Smooth muscle cell of the umbilical artery (primary cell): ENCODE measurements at places on chromosomes 1 and 21. TPM values are rescaled to one million over a fixed set of nuclear protein-coding genes. Genes with fewer than 3 reads are reported as not detected.

The CD5L gene
- not detected in 2 replicates for total RNA-seq

The CNR2 gene
- not detected in 2 replicates for total RNA-seq

The RPE65 gene
- total RNA-seq, result not detected in 2 replicates

The PLA2G2F gene
- total RNA-seq, result not detected in 2 replicates

The TTC34 gene
- under 0.01 and 0.18 TPM in 2 replicates for total RNA-seq

The HUNK gene
- not detected in 2 replicates for total RNA-seq

The ATAD3B gene
- 13.7 and 26.3 TPM in 2 replicates for total RNA-seq

The KCNE1 gene
- 0.18 and 0.30 TPM in 2 replicates for total RNA-seq

The OPRD1 gene
- not detected in 2 replicates for total RNA-seq

The OXCT2 gene
- total RNA-seq, result 0.30 and 1.2 TPM in 2 replicates

The OR2T2 gene
- total RNA-seq, result not detected in 2 replicates

The BARHL2 gene
- not detected in 2 replicates for total RNA-seq

The RGS13 gene
- total RNA-seq, result not detected in 2 replicates

The HSD3B1 gene
- total RNA-seq, result not detected in 2 replicates

The APOBEC4 gene
- not detected in 2 replicates for total RNA-seq

The LCE2B gene
- not detected in 2 replicates for total RNA-seq

The HSF2BP gene
- total RNA-seq, result 2.0 and 3.6 TPM in 2 replicates

The PRELP gene
- 0.30 and 0.32 TPM in 2 replicates for total RNA-seq

The TINAGL1 gene
- total RNA-seq, result 241 and 312 TPM in 2 replicates

The CELA2B gene
- not detected in 2 replicates for total RNA-seq

The KIF26B gene
- total RNA-seq, result 66.8 and 71.3 TPM in 2 replicates

The TRAF3IP3 gene
- not detected in 2 replicates for total RNA-seq

The C4BPA gene
- total RNA-seq, result not detected in 2 replicates

The RPTN gene
- not detected in 2 replicates for total RNA-seq

The C1QA gene
- total RNA-seq, result not detected in 2 replicates

The KLF17 gene
- total RNA-seq, result 0.05 TPM in 1 of 2 replicates, not detected in the other

The AIM2 gene
- total RNA-seq, result under 0.01 and 0.46 TPM in 2 replicates

The WDR64 gene
- total RNA-seq, result not detected in 2 replicates

The REN gene
- not detected in 2 replicates for total RNA-seq

The U2AF1 gene
- 16.9 and 38.1 TPM in 2 replicates for total RNA-seq

The WNT9A gene
- 0.30 and 0.51 TPM in 2 replicates for total RNA-seq

The SNX7 gene
- total RNA-seq, result 49.6 and 61.4 TPM in 2 replicates

The SLC45A3 gene
- 3.3 and 4.8 TPM in 2 replicates for total RNA-seq

The FCRLA gene
- 0.59 and 0.83 TPM in 2 replicates for total RNA-seq

The LRRN2 gene
- not detected in 2 replicates for total RNA-seq

The PTCH2 gene
- total RNA-seq, result under 0.01 and 0.05 TPM in 2 replicates

The ADAM30 gene
- 0.05 TPM in 1 of 2 replicates, not detected in the other for total RNA-seq

The TDRD10 gene
- not detected in 2 replicates for total RNA-seq

The GSTM2 gene
- 18.1 and 20.8 TPM in 2 replicates for total RNA-seq

The NDUFS2 gene
- total RNA-seq, result 145 and 146 TPM in 2 replicates

The OR14K1 gene
- not detected in 2 replicates for total RNA-seq

The UBE2U gene
- total RNA-seq, result not detected in 2 replicates

The TTLL7 gene
- 36.8 and 38.6 TPM in 2 replicates for total RNA-seq

The ANKRD34A gene
- total RNA-seq, result under 0.01 and 1.2 TPM in 2 replicates

The MNDA gene
- total RNA-seq, result not detected in 2 replicates

The NUF2 gene
- total RNA-seq, result 0.89 and 10.8 TPM in 2 replicates

The CYYR1 gene
- 0.28 and 0.30 TPM in 2 replicates for total RNA-seq

The CD52 gene
- total RNA-seq, result not detected in 2 replicates

The MYOG gene
- not detected in 2 replicates for total RNA-seq

The KIF17 gene
- total RNA-seq, result 1.2 and 2.2 TPM in 2 replicates

The OVAAL gene
- not detected in 2 replicates for total RNA-seq

The ZNF695 gene
- 0.59 and 1.7 TPM in 2 replicates for total RNA-seq

The FCGR1A gene
- total RNA-seq, result not detected in 2 replicates
